Kidney glomerular epithelial cell (primary cell): ENCODE measurements at places on chromosomes 4 and X.

DNA sequence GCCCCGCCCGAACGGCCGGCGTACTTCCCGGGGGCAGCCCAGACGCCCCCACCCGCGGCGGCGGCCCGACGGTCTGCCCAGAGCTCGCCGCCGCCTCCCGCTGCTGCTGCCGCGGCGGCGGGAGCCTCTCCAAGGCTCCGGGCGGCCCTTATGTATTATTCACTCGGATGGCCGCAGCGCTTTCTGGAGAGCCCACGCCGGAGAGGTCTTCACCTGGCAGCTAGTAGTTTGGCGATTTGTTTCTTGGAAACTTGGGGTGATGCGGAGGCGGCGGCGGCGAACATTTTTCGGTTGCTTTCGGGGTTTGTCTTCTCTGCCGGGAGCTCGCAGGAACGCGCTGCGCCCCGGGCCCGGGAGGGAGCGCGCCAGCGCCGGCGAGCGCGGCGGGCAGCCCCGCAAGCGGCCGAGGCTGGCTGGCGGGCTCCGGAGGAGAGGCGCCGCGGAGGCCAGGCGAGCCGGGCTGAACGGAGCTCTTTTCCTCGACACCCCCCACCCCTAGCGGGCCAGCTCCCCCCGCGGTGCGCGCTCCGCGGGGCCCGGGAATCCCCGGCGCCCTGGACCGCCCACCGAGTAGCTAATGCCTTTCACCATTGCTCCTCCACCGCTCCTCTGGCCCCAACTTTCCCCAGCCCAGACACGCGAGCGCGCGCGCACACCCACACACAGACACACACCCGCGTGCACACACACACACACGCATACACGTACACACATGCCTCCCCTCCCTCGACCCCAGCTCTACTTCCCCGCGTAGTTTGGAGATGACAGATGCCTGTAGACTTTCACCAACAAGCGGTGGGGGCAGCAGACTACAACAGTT is 113.5 kb downstream of the DHX15 start:
- DNase-seq = peak; percentile 28

DNA sequence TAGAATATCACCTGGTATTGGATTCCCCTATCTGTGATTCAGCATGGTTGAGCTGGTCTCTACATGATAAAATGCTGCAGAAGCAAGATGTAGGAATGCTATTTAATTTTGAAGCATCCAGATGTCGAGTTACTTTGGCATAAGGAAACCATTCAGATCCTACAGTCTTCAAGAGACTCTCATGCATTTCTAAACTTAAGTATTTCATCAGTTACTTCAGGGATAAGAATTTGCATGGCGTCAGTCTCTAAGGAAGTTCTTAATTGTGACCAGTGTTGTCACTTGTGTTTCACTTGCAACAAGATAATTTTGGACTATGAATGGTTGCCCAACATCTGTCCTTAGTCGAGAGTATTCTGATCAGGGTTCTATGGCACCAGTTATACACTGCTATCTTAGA is 192.4 kb downstream of the CCNG2 start:
- DNase-seq = no peak

DNA sequence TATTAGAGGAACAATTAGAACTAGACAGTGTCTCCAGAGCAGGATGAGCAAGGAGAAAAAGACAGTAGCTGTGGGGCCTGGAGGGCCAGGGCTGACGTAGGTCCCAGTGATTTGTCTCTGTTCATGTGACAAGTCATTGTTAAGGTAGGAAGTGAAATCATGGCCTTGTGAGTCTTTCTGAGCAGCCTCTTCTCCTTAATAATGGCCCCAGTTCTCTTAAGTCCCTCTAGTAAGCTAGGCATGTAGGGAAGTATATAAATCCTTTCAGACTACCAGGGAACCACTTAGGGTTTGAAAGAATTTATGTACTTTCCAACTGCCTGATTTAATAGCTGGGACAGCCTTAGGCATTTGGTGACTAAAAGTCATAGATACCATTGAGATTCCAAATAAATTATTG is 133.0 kb downstream of the KLHL8 start:
- no peak for DNase-seq

- no peak for DNase-seq
These were observed 993.9 kb downstream of the PDHA2 start for GRCh38 chr4:96833831-96834230.

DNA sequence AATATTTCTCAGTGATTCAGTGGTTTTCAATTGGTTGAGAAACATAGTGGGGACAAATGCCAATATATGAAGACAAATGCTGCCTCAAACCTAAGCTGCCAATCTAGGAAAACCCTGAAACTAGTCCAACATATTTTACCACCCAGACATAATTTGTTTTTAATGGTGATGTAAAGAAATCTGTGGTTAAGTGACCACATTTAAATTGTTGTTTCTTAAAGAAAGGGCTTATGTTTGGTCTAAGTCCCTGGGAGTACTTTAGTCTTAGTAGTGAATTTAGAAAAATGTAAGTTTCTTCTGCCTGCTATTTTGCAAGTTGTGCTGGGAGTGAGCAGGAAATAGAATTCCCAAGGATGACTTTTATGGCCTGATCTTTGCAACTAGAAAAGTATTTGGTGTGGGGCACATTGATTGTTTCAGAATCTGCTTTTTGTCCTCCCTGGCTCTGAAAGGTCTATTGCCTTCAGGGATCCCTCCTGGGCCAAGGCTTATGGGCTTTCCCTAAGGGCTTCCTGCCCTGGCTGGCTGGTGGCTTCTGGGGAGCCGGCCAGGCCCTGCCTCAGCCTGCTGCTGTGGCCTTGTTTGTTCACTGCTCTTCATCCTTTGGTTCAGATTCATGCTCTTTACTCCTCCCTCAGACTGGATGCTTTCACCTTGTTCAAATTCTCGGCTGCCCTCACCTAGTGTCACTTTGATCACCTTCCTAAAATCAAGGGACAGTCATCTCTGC is 169.8 kb upstream of the JADE1 start:
- no peak for DNase-seq

DNA sequence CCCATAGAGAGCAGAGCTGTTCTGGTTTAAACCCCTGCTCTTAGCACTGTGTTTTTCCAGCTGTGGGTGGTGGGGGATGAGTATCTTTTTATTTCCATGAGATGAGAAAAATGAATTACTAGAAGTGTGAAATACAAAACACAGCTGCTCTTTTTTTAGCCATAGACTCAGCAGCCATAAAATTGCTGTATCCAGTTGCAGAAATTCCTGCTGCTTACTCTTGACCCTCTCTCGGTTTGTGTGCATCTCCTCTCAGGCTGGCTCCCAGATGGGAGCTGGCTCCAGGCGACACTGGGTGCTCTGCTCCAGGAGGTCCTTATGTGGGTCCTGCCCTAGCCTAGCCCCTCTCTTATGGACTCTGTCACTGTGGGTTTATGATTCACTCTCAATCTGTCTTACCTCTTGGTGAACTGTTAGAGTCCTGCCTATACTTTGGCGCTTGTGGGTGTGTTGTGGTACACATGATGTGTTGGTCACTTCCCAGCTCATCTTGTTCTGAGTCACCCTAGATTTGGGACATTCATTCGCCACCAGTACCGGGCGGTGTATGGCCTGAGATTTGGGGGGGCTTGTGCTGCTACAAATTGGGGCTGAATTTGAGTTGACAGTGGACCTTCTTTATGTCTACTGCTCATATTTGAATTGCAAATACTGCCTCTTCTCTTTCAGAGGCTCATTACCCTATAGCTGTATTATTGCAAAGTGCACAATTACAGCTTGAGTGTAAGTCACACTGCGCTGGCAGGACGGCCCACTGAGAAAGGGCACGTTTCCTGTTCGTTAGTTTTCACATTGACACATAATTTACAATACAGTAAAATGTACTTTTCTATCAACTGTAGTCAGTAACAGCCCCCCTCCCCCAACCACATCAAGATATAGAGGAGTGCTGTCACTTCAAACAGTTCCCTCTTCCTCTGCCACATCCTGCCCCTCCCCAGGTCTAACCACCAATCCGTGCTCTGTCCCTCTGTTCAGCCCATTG is 46.9 kb upstream of the MSANTD1 start:
- no peak for DNase-seq

DNA sequence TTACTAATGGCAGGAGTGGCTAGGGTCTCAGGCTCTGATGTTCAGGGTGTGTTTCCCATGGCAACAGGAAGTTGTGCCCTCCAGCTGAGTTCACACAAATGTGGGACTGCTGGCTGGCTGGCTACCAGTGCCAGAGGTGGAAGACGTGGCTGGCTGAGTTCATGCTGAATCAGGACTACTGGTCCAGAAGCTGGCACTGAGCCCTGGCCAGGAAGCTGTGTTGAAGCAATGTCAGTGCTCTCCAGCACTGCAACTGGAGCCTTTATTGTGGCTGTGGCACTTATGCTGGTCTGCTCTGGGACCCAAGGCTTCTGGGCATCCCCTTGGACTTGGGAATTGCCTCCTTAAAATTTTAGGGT is 42.0 kb upstream of the ZXDA start:
- no peak for DNase-seq
